ENCODE measurements at places on chromosomes 11 and 22.

GRCh38 chr22:26830837-26831236, 173.4 kb downstream of the MIAT start:
- no peak for DNase-seq

DNA sequence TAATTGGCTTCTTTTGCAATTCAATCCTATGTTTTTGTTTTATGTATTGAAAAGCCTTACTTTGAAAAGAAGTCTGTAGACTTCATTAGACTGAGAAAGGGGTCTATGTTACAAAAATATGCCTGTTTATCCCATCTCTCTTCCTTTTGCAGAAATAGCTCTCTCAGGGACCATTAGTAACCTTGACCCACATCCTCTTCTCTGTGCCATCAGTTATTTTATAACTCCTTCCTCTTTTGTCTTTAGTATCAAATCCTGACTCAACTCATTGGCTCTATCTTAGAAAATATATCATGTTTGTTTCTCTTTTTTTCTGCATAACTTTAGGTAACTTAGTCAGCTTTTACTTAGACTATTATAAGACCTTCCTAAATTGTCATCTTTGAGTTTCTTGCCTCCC, 20.3 kb downstream of the ZC3H12C start:
- DNase-seq: no peak

- no peak for DNase-seq
Measured at GRCh38 chr11:71332046-71332445, 79.7 kb upstream of the SHANK2 start.

GRCh38 chr11:126924376-126925040, 76.1 kb downstream of the KIRREL3 start:
- no peak for DNase-seq

DNA sequence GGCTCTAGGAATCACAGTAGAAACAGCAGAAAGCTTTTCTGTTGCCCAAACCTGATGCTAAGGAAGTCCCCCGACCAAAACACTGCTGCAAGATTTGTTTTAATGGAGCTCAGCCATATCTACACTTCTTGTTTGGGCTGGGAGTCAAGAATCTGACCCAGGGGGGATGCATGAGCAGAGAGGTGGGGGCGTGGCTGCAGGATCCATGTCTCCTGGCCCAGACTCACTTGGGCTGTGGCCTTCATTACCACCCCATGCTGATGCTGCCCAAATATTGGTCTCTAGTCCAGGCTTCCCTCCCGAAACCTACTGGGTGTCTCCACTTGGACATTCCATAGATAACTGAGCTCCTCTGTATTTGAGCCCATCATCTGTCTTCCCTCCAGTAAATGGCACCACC, 361.5 kb upstream of the LARGE1 start:
- DNase-seq: no peak

DNA sequence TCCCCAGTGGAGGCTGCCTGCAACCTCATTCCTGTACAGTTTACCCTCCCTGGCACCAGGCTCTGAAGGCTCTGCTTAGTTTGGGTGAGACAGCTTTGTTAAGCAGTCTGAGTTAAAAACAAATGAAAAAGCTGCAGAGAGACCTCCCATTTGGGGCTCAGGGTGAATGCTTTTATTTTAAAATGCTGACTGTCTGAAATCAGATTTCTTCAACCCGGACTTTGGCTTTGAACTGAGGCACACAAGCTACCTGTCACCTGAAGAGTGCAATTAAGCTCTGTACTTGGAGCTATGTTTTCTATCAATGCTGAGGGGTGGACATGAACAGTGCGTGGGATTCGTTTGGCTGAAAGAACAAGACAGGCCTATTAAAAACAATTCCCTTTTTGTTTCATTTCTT, 217.5 kb upstream of the SORL1-AS1 start:
- no peak for DNase-seq

DNA sequence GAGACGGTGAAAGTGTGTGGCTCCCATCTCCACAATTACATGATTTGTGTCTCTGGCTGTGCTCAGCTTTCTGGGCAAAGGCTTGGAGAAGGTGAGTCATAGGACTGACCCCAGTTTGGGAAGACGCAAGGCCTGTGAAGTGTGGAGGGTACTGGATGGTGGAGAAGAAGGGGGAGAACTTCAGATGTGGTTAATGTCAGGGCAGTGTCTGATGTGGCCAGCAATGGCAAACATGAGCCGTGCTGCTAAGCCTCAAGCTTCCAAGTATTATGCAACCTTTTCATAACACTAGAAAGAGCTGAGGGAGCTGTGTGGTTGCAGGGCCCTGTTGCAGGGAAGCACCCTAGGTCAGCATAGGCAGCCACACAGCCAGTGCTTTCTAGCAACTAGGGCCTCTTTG, 110.9 kb downstream of the NTM start:
- DNase-seq: no peak

Data from common myeloid progenitor, CD34-positive (primary cell).